Stimulated activated CD8-positive, alpha-beta memory T cell treated with anti-CD3 and anti-CD28 coated beads, Interleukin-7, amount 100 ng/mL, for 1 hour (primary cell): ENCODE measurements at places on chromosomes 13 and 19.

GRCh38 chr13:113397608-113398425 lies 33.9 kb upstream of the GRTP1 start:
- DNase-seq: no peak

- no peak for DNase-seq
Measured at GRCh38 chr19:29630655-29631054, 24.6 kb downstream of the POP4 start.

DNA sequence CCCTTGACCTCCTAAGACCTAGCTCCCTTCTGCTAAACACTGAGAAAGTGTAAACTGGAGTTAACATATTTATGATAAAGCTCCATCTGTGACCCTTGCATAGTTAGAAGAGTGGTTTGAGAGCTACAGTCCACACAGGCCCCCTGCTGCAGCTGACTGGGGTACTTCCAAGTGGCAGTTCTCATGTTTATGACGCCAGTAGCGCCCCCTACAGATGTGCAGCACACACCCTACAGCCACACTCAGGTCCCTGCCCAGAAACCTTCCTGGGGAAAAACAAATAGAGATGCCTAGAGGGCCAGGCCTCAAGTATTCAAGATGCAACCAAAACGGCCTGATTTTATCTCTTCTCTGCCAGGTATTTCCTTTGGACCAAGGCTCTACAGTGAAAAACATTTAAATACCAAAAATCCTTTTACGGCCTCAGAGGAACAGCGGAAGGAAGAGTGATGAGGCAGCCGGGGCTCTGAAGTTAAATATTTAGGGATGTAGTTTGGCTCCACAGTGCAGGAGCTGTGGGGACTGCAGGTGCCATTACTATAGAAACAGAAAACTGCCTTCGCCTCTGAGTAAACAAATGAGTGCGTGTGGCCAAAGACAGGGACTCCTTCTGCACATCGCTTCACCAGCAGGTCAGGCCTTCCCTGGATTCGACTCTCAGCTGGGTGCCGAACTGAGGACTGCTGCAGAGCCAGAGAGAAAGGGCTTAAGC lies 553.1 kb downstream of the EFNB2 start:
- no peak for DNase-seq

GRCh38 chr19:45508417-45508860 lies 1.2 kb downstream of the VASP start:
- DNase-seq: no peak

GRCh38 chr13:49606747-49607648 lies 21.3 kb upstream of the ARL11 start:
- DNase-seq: peak; percentile 70

- no peak for DNase-seq
Measured at GRCh38 chr19:55013596-55013995, 24.5 kb downstream of the GP6 start.

GRCh38 chr19:2648528-2648937 lies 54.0 kb downstream of the GNG7 start:
- peak; percentile 42 for DNase-seq

DNA sequence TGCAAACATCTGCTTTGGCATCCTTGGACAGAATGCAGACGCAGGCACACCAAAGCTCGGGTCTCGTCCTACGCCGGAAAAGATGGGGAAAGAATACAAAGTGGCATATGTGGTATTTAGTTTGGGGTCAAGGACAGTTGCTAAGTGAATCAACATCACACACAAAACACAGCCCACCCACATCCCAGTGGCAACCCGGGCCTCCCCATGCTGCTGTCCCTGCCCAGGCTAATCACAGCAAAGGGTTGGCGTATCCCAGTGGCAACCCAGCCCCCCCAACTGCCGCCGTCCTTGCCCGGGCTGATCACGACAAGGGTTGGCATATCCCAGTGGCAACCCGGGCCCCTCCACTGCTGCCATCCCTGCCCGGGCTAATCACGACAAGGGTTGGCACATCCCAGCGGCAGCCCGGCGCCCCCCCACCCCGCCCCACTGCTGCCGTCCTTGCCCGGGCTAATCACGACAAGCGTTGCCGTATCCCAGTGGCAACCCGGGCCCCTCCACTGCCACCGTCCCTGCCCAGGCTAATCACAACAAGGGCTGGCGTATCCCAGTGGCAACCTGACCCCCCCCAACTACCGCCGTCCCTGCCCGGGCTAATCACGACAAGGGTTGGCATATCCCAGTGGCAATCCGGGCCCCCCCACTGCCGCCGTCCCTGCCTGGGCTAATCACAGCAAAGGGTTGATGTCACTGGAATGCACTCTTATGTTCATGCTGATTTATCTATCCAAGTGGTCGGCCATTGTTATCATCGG lies 167.8 kb upstream of the SOX1 start:
- DNase-seq: no peak

GRCh38 chr19:55651236-55651635 lies 3.2 kb downstream of the CCDC106 start:
- DNase-seq: no peak

DNA sequence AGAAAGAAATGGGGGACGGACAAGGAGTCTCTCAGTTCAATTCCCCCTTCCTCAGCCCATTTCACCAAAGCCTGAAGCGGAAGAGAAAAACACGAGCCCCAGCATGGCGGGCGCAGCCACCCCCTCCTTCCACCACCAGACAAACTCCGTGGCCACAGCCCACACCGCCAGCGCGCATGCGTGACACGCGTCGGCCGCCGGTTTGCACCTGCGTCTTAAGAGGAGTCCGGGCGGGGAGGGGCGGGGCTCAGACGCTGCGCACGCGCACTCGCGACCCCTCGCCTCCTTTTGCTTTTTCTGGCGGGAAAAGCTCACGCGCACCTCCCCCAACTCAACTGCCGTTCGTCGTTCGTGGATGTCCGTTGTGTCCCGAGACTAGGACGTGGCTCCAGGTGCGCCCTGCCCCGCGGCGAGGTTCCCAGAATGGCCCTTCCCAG lies at the start of gene KASH5:
Gene KASH5, plus strand, starts transcription at position 314 of the 437 bp plus-strand sequence. CDS start 2,635 bp downstream, outside the sequence.
- DNase-seq: peak; percentile 77

DNA sequence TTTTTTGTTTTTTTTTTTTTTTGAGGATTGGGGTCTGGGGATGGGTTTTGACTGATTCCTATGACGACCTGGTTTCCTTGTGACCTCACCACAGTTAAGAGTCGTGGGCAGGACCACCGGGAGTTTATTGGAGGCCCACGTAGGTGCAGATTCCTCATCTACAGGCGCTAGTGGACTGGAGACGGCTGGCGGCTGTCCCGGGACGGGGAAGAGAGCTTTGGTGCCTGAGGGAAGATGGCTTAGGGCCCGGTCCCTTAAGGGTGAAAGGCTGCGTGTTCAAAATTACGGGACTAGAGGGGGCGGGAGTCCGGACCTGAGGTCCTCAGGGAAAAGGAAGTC lies 682 bp upstream of the TEAD2 start:
- no peak for DNase-seq

- no peak for DNase-seq
Measured at GRCh38 chr19:48510421-48511268, 990 bp downstream of the LMTK3 start.

DNA sequence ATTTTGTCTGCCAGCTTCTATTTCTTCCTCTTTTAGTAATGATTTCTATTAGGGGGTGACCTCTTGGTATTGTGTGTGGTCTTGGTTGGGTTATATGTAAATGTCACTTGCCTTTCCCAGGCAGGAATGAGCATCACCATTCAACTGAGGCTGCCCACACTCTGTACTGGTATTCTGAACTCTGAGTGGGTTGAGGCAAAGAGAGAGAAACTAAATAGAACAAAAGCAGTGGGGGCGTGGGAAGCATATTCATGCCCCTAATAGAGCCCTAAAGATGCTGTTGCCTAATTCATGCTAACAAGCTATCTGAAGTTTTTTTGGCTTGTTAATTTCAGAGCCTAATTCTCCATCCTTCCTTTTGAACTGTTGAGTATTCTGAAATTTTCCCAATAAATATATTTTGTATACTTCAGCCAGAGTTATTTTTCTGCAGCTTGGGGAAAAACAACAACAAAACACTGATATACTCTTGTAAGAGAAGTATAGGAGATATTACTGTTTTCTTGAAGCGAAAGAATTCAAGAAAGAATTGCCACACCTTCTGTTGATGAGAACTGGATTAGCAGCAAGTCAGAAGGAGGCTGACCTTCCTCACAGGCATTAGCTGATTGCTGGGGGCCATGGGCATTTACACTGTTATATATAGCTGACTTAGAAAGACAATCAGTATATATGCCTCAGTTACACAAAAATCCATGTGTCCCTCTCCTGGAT lies 315.8 kb upstream of the KLF12 start:
- no peak for DNase-seq

DNA sequence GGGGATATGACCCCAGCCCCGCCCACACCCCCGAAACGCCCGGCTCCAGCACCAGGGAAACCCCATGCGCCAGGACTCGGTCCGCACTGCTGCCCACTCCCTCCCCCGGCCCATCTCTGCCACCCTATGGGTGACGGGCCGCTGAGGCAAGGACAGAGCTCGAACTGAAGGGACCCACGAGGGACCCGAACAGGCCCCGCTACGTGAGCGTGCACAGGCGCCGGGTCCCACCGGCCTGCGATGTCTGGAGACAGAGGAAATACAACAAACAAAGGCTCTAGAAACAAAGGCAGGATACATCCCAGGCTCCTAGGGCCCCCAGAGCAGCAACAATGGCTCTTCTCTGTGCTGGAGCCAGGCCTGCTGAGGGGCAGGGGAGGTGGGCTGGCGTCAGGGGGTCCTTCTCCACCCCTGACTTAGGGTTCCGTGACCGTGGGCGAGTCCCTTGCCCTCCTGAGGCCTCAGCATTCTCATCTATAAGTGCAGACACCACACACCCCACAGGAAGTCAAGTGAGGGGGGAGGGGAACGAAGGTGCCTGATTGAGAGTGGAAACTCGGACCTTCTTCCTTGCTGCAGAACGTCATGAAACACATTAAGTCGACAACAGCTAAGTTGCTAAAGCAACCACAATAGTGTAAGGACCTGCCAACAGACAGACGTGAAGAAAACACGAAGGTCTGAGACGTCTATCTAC lies 3.1 kb downstream of the ABHD17A start:
- peak; percentile 57 for DNase-seq

- DNase-seq: no peak
Measured at GRCh38 chr19:1170938-1171754, 2.9 kb downstream of the SBNO2 start.

- no peak for DNase-seq
Measured at GRCh38 chr19:2034729-2035589, 16.1 kb downstream of the MKNK2 start.

DNA sequence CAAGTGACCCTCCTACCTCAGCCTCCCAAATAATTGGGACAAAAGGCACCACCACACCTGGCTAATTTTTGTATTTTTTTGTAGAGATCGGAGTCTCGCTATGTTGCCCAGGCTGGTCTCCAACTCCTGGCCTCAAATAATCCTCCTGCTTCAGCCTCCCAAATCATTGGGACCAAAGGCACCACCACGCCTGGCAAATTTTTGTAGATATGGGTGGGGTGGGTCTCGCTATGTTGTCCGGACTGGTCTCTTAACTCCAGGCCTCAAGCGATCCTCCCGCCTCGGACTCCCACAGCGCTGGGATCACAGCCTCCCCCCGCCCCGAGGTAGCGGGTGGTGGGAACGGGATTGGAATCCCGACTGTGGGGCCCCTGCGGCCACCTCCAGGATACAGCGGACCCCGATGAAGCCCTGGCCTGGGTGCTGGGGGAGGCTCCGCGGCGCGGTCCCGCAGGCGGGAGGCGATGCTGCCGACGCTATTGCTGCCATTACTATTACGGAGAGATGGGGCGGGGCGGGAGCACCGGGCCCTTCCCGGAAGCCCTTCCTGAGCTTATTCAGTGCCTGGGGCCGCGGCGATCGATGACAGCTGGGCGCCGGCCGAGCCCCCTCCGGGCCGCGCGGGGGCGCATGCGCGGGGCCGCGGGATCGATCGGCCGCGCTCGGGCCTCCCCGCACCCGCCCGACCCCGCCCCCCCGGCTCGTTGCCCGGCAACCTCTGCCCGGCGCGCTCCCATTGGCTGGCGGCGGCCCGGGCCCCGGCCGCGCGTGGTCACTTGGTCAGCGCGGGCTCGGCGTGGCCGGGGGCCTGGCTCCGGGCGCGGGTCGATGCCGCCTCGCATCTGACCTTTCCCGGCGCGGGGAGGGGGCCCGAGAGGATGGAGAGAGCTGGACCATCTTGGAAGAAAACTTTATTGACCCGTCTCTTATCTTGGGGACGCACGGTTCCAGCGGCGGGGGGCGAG lies 27.9 kb upstream of the ONECUT3 start:
- no peak for DNase-seq

GRCh38 chr19:2302319-2303210 lies 5.4 kb downstream of the LINGO3 start:
- no peak for DNase-seq

DNA sequence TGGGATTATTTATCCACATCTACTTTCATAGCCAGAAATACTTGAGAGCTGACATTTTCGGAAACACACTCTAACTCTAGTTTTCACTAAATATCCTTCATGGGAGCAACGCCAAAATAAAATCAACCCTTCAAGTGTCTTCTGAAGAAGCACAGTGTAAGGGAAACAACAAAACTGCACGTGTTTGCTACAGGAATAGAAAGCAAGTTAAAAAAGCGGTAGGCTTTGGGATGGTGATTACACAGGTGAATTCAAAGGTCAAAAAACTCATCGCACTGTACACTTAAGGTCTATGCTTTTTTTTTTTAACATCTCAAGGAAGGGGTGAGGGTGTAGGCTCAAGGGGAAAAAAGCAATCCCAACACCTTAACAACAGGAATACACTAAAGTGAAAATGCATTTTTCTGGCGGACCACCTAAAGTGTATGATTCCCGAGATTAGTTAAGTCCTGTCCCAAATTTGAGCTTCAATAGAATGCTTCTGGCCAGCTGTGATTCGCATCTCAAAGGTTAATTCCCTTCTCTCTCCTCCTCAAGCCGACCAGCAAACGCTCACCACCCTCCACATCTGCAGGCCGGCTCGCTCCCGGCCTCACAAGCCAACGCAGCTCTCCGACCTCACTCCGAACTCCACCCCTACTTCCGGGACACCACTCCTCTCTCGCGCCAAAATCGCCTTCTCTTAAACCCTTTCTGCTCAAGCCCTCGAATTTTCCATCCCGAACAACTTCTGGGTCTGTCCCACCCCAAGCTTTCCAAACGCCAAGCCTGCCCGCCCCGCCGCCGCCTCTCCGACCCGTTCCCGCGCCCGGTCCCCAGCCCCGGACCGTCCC lies 1.1 kb downstream of the ARGLU1 start:
- DNase-seq: no peak

DNA sequence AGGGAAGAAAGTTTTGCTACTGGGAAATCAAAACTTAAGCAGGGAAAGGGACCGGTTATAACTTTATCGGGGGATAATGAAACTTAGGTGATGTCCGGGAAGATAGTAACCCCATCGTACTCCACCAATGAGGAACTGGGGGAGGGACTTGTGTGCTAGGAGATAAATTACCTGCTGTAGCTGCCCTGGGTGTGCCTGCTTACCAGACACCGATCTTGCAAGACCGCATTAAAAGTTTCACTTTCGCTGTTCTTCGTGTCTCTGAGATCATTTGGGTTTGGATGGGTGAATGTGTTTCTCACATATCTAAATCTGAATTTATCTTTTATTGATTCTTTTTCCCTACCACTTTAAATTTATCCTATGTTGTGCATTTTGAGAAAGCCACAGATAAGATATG lies 381.4 kb downstream of the SLITRK6 start:
- DNase-seq: no peak

- DNase-seq: no peak
Measured at GRCh38 chr13:114012141-114012540, 38.3 kb upstream of the C13orf46 start.

- DNase-seq: no peak
Measured at GRCh38 chr19:5298471-5298901, 42.1 kb downstream of the PTPRS start.
